ENCODE measurements at places on chromosomes 6 and 20. TPM values are rescaled to one million over a fixed set of nuclear protein-coding genes. Genes with fewer than 3 reads are reported as not detected.
A peak's percentile ranks its signal among the peaks of the same experiment; 100 is the strongest.

- no peak for DNase-seq
Measured at GRCh38 chr6:10434235-10434634, 19.4 kb upstream of the TFAP2A start.

GRCh38 chr20:4086771-4087687 is 71.7 kb upstream of the RNF24 start:
- no peak for DNase-seq

DNA sequence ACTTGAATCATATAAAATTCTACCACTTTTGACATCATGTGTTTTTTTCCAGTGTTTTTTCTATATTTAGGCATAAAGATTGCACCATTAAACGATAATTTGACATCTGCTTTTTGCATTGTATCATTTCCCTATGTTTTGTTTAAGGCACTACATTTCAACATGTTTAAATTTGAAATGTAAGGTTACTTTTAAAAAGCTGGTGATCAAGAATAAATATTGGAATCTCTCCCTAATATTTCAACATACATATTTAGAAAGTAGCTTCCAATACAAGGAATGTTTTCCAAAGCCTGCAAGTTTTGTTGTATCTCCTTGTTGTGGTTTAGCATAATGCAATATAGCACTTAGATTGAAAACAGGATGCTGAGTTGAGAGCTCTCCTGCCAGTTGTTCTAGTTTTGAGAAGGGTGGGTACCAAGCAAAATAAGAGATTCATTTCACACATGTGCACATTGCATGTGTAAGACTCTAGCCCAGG is 76.5 kb downstream of the SYNJ2 start:
- DNase-seq, result no peak

DNA sequence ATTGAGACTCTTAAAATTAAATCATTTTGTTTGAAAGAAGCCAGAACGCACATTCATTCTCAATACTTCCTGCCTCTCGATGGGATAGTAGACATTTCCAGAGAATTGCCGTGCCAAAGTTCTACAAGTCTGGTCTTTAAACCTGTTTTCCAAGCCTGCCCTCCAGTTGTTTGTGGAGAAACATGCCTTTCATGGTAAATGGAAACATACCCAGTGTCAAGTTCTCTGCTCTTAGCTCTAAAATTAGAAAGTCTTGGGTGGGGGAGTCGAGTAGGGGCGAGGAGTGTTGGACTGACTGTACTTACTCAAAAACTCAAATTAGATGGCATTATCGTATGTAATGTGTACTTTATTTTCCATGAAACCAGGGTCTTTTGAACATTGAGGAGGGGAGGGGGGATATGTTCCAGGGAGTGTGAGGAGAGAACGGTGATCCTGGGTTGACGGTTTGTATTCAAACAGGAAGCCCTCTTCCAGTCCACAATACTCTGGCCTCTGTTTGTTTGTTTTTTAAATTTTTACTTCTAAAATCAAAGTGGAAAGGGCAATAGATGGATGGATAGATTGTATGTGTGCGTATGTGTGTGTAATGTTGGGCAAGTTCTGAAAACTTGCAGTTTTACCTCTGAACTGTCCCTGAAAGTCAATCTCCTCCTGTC is 106.8 kb upstream of the ARMC2 start:
- DNase-seq, result no peak

GRCh38 chr6:105925706-105926105 is 160.4 kb upstream of the PRDM1 start:
- no peak for DNase-seq

- DNase-seq, result no peak
Measured at GRCh38 chr6:99745651-99746050, 139.0 kb downstream of the PRDM13 start.

Gene PRR18
- 0.33 TPM for total RNA-seq

DNA sequence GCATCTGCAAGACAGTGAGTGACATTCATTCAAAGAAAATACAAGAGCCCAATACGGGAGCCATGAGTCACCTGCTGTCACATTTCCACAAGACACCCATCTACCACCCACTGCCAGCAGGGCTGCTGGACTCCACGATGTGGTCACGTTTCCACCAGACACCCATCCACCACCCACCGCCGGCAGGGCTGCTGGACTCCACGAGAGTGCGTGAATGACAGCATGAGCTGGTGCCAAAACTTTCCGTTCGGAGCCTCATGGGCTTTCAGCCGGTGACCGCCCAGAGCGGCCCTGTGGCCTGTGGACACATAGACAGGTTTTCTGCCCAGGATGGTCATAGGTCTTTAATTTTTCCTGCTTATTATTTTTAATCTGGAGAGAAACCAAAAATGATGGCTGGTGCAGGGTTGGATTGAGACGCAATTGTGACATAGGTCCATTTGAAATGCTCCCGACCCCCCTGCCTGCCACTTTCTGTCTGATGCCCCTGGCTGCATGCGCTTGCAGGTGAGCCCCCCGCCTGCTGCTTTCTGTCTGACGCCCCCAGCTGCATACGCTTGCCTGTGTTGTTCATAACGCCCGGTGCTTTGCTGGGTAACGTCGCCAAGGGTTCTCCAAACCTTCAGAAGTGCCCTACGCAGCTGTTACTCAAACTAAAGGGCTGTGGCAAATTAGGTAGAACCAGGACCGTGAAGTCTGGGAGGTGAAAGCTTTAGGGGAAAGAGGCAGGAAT is 59.1 kb upstream of the SMOC2 start:
- no peak for DNase-seq

DNA sequence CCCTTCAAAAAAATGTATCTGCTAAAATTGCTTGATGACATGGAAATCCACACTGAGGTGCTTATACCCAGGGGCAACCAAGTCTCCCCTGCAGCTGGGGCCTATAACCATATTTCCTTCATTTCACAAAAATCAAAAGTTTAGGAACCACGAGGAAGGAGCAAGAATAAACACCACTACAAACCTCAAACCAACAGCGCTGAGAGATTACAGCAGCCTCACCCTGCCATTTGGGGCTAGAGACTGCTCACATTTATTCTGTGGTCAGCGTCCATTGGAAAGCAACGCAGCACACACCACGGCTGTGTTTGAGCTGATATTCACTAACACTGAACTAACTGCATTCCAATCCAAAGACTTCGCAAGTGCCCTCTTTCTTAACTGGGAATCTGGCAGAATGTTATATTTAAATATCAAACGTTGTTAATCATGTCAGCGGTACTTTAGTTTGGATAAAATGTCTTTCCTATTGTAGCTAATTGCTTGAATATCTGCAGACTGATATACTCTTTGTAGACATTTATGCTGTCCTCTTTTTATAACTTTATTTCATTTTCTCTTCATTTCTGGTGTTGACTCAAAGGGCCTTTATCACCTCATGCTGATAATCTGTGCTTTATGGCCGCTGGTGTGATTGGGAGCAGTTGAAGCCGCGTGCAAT is 94.6 kb downstream of the FOXA2 start:
- DNase-seq, result no peak

Gene PSORS1C1
- total RNA-seq, result 0.48 TPM

Gene DEK
- total RNA-seq, result 129 TPM

DNA sequence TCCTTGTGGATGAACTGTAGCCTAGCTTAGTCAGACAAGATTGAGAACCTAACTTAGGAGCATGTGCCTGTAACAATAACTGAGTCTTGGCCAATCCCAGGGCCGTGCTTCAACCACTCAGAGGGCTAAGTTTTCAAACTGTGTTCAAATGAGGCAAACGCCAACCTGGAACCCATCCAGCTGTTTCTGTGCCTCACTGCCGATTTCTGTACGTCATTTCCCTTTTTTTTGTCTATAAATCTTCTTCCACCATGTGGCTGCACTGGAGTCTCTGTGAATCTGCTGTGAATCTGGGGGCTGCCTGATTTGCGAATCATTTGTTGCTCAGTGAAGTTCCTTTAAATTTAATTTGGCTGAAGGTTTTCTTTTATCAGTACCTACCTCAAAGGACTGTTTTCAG is 115.0 kb upstream of the CHD6 start:
- DNase-seq, result no peak

DNA sequence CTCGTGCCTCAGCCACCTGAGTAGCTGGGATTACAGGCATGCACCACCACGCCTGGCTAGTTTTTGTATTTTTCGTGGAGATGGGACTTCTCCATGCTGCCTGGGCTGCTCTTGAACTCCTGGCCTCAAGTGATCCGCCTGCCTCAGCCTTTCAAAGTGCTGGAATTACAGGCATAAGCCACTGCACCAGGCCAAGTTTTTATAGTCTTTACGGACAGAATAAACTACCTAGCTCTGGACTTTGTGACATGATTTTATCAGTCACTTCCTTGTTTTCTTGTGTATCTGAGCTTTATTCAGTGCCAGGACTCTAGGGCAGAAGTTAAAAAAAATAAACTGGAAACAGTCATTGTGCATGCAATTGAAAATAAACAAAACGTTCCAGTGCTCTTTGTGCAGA is 46.7 kb upstream of the RALGAPA2 start:
- DNase-seq, result no peak

- peak; percentile 68 for DNase-seq
Measured at GRCh38 chr6:5979650-5980420, 26.9 kb downstream of the NRN1 start.

Gene PRKN
- not detected for total RNA-seq

Gene FHL5
- total RNA-seq, result not detected

Data from SJCRH30 (cell line).